ENCODE measurements at places on chromosomes 5 and 9.

DNA sequence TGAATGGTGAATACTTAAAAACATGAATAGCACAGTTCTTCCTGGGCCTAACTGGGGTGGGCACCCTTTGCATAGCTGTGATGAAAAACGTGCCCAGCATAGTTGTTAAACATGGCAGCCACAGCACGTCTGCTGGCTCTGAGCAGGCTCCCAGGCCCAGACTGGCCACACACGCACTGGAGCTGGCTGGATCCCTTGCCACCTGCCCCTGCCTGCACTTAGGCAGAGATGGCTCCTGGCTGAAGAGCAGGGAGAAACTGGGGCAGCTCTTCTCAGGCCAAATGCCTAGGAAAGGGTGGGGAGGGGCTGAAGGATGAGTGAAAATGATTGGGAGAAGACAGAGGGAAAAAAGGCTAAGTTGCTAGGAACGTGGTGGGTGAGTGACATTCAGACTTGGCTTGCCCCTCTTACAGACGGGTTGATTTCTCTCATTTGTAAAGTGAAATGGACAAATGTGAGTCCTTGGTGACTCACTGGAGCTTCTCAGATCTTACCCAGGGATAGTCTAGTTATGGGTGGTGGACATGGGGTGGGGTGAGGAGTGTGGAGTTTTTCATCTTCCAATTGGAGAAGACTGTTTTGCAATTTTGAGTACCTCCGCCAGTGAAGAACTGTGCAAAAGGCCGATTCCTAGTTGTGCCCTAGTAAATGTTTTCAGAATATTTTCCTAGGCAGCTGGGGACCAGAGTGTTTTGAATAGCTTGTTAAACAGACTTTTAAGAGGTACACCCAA, 42.4 kb downstream of the TRIO start:
- no peak for DNase-seq

DNA sequence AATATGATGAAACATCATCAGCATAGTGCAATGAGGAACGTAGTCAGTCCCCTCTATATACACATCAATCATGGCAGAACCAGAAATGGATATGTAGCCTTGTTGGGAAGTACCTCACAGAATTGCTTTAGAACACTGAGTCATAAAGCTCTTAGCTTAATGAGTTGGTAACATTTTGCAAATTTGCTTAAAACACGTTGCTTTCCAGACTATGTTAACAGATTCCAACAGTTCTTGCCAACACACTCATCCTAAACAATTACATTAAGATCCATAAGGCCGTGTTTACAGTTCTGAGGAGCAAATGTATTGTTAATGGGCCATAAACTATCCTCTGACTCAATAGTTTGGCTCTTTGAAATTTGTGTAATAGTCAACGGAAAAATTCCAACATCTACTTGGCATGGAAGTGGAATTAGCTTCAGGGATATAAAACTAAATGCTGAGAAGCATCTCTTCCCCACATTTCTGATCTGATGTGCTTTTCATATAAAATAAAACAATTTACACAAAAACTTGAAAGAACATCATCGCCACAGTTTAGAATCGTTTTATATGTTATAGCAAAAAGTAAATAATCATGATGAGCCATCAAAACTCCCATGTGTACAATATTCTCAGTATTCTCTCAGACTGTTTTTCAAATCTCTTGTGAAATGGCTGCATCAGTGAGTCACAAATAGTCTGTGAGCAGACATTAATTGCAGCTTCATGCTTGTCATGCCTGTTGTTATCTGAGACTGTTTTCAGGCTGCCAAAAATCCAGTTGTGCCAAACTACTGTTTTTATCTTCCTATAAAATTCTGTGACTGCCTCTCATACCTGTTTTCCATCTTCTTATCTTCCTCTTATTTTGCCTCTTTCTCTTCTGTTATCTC, 291.9 kb downstream of the COX7C start:
- no peak for DNase-seq

DNA sequence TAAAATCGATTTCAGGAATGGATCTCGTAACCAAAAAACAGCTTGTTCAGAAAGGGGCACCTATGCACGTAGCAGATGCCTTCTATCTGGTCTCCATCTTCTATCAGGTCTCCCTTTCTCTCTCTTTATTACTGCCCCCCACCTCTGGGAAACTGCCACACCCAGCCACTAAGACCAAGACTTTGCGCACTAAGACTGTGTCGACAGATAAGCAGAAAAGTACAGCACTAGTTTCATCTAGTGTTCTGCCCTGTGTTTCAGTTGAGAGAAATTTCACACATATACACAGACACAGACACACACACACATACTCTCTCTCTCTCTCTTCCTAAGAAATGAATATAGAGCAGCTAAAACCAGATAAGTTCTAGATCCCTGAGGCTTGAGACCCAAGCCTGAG, 210.1 kb upstream of the MAP3K1 start:
- DNase-seq, result no peak

DNA sequence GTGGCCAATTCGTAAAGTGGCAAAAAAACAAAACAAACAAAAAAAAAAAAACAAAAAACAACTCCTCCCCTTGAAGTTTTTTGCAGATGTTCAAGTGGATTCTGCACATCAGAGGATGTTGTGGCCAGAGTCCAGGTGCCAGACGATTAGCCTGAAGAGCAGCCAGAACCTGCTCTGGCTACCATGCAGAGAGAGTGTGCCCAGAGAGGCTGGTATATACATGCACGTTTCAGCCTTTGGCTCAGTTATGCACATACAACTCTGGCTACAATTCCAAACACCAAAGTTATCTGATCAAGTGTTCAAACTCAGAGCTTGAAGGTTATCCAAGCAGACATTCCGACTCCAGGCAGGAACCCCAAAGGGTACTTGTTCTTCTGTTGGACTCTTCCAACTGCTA, 34.7 kb downstream of the GGTA1 start:
- DNase-seq, result no peak

GRCh38 chr5:177448244-177448950, 1.8 kb downstream of the PRR7 start:
- DNase-seq, result no peak

- DNase-seq, result no peak
Measured at GRCh38 chr5:160628619-160628968, 206.9 kb downstream of the PTTG1 start.

GRCh38 chr9:88759364-88759763, 224.4 kb downstream of the NXNL2 start:
- DNase-seq, result no peak

- no peak for DNase-seq
Measured at GRCh38 chr5:1834721-1835429, 33.7 kb downstream of the NDUFS6 start.

DNA sequence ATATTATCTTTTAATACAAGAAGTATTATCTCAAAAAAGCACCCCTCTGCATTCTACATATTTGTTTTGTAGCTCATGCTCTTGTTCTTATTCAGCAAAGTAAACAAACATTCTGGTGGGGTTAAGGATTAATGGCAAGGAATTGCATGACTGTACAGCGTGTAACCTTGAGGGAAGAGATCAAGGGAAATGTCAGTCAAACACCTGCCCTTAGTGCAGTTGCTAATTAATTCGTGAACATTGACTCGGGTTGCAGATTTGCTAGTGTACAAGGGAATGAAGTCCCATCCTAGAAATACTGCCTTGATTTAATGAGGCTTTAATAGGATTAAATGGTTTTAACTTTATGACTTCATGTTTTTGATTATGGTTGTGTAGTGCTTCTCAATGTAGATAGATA, 1758.1 kb downstream of the MAT2B start:
- DNase-seq, result no peak

GRCh38 chr5:36360307-36360706, 58.6 kb upstream of the RANBP3L start:
- DNase-seq, result no peak

GRCh38 chr5:2751592-2752021, at the start of gene IRX2:
Gene IRX2 (minus strand): TSS chr5:2751677. CDS start chr5:2751413, 264 bp downstream.
- DNase-seq, result no peak

DNA sequence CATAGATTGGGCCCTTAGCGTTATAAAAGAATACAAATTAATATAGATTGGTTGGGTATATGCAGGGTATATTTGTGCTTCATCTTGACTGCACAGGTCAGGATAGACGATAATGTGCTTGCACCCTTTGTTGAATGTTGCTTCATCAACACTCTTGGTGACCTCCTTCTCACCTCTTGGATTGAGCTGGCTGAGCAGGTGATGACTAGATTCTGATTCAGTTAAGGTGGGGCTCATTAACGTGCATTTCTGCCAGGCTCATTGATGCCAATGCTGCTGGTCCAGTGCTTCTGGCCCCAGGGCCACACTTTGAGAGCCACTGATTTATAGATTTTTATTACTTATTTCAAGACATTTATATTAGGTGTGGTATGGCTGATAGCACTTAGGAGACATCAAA, 27.7 kb downstream of the PCSK5 start:
- no peak for DNase-seq

DNA sequence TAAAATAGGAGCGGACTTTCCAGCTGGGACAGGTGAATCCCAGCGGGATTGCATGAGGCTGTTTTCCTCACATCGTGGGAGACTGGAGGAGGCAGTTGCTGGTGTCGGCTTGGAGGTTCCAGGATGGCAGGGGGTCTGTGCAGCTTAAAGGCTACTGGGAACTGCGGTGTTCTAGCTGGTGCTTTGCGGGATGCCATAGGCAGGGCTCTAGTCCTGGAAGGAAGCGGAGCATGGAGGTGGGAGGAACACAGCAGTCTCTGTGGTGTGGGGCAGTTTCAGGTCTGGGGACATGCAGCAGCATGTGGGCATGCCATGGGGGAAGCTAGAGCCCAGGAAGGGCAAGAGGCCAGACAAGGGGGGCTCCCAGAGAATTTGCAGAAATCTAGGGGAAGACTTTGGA, 141.5 kb downstream of the NSG2 start:
- DNase-seq, result no peak

DNA sequence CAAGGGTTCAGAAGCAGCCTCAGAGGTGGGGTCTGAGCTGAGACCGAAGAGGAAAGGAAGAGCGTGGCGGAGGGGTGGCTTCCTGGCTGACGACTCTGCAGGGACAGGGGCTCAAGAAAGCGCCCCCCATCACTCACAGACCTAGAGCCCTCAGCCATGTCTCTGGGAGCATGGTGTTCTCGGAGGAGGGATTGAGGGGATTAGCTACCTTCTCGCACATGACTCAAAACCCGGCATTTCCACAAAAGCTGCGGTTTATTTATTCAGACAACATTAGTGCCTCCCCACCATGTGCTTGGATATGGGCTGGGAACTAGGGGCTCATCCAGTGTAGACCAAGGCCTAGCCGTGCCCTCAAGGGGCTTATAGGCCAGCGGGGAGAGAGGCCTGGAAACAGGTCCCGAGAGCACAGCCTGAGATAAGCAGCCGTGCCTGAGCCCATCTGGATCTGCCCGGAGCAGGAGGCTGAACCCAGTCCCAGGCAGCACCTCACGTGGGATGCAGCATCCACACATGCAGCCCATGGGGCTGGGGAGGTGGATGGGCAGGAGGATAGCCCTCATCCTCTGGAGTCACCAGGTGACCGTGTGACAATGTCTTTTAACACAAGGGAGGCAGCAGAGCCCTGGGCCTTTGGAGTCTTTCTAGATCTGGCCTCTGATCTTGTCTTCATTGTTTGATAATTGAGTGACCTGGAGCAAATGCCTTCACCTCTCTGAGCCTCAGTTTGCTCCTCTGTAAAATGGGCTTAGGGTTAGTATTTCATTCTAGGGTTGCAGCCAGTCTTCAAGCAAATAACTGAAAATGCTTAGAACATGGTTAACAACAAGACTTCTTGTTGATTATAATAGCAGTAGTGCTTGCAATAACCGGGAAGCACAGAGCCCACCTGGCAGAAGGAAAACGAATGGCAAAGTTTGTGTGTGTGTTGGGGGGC, 878 bp upstream of the HMCN2 start:
- DNase-seq, result no peak

DNA sequence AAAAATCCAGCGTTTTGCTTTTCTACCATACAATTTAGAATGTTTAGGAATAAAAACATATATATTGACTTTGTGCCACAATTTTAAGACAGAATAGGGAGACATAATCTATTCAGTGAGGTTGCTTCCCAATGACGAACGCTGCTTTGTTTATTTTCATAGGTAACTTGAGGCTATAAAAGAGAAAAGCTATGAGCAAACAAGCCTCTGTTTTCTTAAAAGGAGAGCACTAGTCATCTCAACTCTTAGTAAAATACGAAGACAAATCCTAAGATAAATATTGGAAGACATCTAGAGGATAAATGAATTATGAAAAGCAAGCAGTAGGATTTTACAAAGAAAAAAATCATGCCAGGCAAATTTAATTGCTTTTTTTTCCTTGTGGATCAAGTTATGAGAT, 363.6 kb downstream of the ANXA1 start:
- no peak for DNase-seq

- no peak for DNase-seq
Measured at GRCh38 chr9:107929443-107929842, 439.9 kb upstream of the KLF4 start.

DNA sequence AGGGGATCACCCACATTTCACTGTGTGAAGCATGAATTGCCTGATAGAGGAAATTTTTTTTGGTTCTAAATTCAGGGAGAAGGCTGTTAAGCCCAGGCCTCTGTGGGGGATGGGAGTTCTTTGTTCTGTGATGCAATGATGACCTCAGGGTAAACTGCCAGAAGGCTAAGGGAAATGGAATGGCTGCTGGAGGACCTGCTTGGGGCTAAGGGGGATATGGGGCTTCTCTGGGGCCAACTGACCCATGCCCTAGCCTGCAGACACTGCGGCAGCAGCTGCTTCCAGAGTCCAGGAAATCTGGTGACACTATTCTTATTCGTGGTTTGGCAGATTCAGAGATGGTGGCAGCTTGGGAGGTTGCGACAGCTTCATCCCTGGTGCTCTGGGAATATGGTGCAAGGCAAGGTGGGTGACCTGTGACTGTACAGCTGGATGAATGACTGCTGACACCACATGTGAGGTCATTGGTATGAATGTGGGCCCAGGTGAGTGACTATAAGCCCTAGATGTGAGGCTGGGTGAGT, 30.3 kb downstream of the VCP start:
- DNase-seq, result no peak

DNA sequence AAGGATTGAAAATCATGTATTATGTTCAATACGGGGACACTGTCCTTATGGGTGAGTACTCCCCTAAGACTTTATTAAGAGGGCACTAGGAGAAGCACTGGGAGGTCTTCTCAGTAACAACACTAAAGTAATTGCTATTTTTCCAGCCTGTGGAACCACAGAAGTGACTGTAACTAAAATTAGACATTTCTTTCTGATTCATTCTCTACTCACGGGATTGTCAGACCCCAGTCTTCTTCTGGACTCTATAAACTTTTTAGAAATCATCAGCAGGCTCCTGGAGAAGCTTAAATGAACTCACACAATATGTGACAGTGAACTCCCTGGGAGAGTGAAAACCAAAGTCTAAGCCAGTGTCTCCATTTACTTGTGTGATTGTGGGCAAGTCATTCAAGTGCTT, 14.5 kb downstream of the TLR4 start:
- no peak for DNase-seq

GRCh38 chr5:172807766-172808311, 26.2 kb upstream of the ERGIC1 start:
- no peak for DNase-seq

GRCh38 chr9:20303996-20304395, 318.3 kb downstream of the MLLT3 start:
- no peak for DNase-seq

Data from activated CD8-positive, alpha-beta memory T cell treated with anti-CD3 and anti-CD28 coated beads for 4 hours (primary cell).